ENCODE measurements at places on chromosomes 2 and 18. TPM values are rescaled to one million over a fixed set of nuclear protein-coding genes. Genes with fewer than 3 reads are reported as not detected.

- DNase-seq = no peak
Observed at GRCh38 chr18:42891705-42892104, 223.8 kb downstream of the RIT2 start.

DNA sequence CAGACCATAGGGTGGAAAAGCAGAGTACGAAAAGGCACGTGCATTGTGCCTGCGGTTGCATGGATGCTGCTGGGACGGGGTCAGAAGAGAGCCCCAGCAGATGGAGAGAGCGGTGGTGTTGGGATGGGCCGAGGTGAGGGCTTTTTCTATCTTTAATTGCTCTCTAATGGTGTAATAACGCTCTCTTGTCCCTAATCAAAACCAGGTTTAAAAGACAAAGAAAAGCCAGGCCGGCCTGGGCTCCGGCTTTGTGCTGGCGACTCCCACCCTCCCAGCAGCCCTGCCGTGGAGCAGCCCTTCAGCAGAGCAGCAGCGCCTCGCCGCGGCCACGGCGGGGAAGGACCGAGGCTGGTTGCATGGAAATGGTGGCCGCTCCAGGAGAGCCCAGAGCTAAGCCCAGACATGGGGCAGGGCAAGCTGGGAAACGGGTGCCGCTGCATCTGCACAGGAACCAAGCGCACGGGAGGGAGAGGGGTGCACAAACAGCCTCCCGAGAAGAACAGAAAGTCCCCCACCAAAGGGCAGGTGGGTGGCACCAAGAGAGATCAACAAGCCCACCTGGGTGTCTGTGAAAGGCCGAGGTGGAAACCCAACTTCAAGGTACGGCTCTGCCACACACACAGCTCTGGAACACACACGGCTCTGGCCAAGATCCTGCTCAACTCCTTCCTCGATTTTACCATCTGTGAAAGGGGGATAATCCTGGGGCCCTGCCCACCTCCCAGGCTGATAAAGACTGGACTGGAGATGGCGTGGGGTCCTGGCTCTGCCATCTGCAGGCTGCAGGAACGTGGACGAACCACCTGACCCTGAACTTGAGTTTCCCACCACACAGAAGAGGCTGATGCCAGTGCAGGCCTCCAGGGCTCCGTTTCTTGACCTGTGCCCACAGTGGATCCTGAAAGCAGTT is 15.0 kb downstream of the HS1BP3 start:
- DNase-seq = peak; percentile 93

GRCh38 chr2:218027426-218028188 is 24.8 kb upstream of the TNS1 start:
- DNase-seq = no peak

DNA sequence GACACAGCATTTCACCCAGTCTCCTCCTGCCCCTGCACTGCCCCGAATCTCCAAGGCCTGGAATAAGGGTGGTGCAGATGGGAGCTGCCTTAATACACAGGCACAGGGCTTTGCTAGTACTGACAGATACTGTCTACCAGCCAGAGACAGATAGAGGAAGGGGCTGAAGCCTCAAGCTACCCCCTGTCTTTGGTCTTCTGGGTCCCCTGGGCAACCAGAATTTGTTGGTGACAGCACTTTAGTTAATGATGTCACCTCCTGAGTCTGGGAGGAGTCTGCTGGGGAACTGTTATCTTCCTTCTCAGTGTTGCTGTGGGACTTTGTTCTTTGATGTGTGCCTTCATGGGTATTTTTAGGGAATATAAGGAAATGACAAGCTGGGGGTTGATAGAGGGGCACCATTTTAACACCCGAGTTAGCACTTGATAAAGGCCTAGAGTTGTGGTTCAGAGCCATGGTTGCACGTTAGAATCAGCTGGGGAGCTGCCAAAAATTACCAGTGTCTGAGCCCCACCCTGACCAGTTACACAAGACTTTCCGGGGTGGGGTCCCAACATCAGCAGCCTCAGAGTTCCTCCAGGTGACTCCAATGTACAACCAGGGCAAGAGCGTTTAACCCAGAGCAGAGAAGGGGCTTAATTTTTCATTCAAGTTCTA is 136.8 kb downstream of the SMAD7 start:
- no peak for DNase-seq

- DNase-seq = no peak
Observed at GRCh38 chr2:134020608-134021007, 233.3 kb upstream of the MGAT5 start.

DNA sequence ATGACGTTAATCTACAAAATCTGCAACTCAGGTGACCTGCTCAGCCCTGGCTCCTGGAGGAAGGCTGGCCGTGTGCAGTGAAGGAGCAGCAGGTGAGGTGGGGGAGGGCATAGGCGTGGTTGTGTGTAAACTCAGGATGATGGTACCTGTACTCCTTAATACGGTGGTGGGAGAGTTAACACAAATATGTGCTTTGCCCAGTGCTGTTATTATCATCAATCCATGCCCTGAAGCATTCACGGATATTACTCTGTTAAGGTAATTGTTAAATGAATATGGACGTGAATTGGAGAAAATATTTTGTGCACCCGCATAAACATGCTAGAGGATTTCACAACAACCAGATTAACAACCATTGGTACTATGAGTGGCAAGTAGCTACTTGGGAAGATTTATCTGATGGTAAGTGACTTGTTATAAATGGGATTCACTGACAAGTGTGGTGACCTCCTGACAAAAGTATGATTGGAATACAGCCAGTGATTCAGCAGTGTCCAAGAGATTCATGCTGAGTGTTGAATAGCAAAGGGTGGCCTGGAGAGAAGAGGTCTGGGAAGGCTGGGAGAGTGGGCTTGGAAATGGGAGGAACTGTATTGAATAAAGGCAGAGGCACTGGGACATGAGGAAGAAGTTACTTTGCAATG is 194.1 kb downstream of the TPGS2 start:
- no peak for DNase-seq

GRCh38 chr2:104388296-104388695 is 465.6 kb upstream of the POU3F3 start:
- no peak for DNase-seq

CDK5R2 gene
- 0.26 TPM for total RNA-seq

GPR39 gene
- 0.74 TPM for total RNA-seq

DNA sequence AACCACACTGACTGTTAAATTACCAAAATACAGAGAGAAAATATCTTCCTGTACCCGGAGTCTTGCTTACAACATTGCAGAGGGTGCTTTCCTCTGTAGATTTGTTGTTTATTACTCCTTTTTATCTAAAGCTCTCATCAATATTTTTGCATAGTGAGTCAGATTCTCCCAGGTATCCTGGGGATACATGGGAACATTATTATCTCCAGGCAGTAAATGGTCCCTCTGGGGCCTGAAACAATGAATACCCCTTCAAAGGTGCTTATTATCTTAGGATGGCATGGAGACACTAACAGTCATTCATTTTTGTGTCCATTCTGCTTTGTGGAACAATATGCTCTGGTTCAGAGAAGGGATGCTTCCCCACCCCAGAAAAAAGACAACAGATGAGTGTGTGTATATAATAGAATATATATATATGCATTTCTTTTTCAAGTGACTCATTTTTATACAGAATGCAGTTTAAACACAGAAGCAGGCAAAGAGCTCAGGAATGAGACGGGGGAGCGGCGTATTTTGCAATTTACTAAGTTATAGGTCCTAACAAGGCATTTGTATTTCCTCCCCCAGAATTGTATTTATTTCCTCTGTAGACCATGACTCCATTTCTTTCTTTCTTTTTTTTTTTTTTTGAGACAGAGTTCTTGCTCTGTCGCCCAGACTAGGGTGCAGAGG is 424.8 kb upstream of the ZEB2 start:
- DNase-seq = no peak

DNA sequence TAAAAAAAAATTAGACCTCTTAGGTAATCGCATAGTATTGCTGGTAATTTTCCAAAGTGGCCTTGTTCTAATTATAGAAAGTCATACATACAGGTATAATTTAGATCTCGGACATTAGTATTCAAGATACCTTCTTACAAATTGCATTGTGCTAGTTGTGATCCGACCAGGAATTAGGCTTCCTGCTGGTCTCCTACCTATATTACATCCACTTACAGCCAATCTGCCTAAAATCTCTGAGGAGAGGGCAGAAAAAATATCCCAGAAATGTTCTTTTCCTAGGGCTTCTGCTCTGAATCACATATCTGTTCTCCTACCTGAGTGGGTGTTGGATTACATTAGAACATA is 314.7 kb upstream of the GULP1 start:
- DNase-seq = no peak

ZAP70 gene
- total RNA-seq = 0.64 TPM

DNA sequence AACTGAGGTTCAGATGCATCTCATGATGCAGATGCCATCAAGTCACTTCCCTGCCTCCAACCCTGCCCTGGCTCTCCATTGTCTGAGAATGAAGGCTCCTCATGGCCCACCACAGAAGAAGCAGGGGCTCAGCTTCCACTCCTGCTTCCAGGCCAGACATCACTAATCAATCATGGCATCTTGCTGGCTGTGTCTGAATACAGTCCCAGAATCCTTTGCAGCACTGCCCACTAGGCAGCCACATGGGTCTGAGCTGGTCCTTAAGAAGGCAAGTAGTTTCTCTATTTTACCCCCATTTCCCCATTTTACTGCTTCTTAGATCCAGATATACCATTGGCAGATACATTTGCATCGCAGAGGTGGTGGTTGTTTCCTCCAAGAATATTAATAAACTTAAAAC is 7.3 kb downstream of the ASPRV1 start:
- DNase-seq = no peak

All from WTC11 (cell line).